Activated T-cell treated with anti-CD3 and anti-CD28 coated beads, Interleukin-2, amount 50 U/mL, for 1 hour (primary cell): ENCODE measurements at places on chromosomes 2 and 18.

DNA sequence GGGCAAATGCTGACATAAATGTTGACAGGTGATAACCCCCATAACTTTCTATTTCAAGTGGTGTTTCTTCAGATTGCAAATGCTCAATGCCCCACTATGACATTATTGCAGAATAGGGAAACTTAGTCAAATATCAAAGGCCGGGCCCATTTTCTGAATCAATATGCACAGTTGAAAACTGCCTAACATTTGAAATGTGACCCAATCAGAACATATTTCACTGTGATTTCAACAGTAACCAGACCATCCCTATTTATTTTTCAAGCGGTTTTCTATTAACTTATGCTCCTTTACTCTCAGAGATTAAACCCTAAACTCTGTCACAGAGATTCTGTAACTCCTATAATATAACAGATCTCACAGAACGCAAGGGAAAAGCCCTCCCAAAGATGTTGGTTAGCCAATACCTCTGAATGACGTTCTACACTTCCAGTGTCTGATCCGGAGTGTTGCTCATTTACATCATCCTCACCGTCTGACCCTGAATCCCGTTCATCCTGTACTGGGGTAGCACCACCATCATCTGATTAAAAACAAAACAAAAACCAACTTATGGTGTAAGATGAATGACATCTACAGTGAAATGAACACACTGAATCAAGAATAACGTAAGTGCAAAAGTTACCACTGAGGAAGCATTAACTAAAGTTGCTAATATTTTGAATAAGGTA, 2.9 kb downstream of the IWS1 start:
- DNase-seq: no peak

DNA sequence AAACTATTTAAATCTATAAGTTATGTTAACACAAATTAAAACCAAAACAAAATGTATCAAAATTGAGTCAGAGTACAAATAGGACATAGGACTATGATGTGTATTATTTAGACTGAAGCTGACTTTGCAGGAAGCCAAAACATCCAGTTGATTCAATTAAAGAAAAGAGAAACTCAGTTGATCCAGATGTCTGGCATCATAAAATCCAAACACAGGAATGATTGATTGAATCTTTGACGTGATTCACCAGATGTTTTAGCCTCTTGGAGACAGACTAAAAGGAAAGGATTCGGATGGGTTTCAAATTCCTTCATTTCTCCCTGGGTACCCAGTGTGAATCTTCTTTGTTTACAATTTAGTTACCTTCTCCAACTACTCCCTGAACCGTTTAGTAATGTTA, 272.9 kb downstream of the IRS1 start:
- DNase-seq: no peak

GRCh38 chr2:230944757-230945372, 19.8 kb upstream of the GPR55 start:
- no peak for DNase-seq

DNA sequence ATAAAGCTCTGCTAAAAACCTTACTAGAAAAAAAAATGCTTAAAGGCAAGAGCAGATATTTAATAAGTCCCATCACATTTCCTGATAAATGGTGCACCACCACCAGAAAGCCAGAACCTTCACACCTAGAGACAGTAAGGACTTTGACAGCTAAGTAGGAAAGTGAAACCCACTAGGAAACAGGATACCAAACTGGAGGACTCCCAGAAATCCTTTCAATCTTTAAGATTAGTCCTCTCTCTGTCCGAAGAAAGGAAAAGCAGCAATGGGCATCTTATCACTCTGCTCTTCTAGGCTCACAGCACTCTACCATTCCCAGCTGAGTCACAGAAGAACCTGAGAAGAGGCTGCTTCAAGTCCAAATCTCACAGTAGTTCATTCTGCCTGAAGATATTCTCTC, 3.7 kb downstream of the DYM start:
- DNase-seq: no peak

DNA sequence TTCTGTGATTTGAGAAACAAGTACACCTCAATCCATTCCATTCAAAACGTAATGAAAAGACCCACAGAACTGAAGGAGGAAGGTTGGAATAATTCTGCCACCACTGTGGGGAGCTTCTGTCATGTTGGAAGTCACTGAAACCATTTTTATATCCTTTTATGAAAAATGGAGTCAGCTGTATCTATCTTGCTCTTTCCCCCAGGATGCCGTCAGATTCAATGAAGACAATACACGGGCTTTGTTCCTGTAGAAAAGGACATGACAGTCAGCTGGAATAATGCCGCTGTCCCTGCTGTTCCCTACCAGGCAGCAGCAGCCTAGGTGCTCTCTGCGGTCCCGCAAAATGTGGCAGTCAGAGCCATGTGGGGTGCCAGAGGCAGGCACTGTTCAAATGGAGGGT, 52.5 kb upstream of the APCDD1 start:
- no peak for DNase-seq

DNA sequence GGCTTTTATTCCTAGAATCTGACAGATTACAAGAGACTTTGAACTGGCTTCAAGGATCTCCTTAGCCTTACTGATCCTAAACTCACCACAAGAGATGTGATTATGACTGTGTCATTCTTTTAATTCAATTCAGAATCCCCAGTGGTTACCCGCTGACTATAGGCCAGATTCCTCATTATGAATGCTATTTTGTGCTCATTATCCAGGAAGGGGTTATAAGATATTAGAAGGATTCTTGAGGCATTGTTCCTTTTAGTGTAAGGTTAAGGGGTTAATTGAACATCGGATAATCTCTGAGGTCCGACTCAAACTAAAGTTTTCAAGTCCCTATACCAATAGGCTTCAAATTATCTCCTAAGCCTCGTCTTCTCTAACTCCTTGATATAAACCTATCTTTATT, 39.4 kb upstream of the TDRD15 start:
- DNase-seq: no peak

- no peak for DNase-seq
Observed at GRCh38 chr2:126921066-126921465, 22.4 kb downstream of the TEX51 start.
